ENCODE measurements at places on chromosomes 6 and 20.

GRCh38 chr20:63381781-63382431 is 20.8 kb upstream of the CHRNA4 start:
- DNase-seq = no peak

GRCh38 chr20:62489932-62490263 is 14.1 kb upstream of the GATA5 start:
- no peak for DNase-seq

GRCh38 chr6:144879436-144879835 is 594.3 kb downstream of the UTRN start:
- no peak for DNase-seq

- DNase-seq = no peak
Measured at GRCh38 chr6:111959766-111960165, 86.5 kb upstream of the FYN start.

DNA sequence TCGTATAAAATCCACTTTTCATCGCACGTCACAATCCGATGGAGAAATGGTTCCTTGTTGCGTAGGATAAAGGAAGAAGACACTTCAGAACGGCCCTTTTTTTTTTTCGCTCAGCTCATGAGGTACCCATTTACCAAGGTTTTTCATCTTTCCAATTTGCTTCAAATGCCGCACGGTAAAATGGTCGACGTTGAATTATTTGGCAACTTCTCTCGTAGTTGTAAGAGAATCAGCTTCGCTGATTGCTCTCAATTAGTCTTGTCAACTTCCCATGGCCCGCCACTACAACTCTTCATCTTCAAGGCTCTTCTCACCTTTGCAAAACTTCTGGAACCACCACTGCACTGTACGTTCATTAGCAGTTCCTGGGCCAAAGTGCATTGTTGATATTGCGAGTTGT is 28.8 kb downstream of the POM121L2 start:
- DNase-seq = no peak

DNA sequence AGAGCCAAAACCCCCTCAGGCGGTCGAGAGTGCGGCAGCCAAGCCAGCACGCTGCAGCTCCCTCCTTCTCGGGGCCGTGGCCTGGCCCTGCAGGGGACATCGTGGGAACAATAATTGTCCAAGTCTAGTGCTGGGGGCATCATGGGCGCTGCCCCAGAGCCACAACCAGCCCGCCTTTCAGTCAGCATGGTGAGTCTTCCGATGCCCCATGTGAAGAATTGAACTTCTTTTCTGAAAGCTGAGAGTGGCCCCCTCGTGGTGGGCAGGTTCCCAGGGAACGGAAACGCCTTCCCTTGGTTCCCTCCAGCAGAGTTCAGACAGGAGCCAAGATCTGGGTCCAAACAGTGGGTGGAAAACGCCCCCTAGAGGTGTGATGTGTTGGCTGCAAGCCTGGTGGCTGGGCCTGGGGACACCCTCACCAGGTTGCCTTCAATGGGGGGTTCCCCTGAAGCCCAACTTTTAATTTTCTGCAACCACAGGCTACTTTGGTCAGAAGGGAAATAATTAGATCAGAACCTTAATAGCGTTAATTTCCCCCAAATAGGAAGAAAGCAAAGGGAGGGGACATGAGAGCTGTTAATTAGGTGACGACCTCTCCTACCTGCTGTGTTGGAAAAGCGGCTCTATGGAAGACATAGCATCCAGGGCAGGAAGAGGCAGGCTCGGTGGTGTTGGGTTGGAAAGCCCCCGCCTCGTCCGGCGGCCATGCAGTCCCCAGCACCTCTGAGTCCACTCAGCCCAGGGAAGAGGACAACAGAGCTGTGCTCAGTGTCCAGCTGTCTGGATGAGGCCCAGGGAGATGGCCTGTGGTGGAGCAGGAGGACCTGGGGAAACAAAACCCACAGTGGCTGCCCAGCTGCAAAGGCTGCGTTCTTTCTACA is 4.7 kb upstream of the MRGBP start:
- peak; percentile 70 for DNase-seq

GRCh38 chr6:145783796-145784195 is 30.8 kb downstream of the FBXO30 start:
- no peak for DNase-seq

DNA sequence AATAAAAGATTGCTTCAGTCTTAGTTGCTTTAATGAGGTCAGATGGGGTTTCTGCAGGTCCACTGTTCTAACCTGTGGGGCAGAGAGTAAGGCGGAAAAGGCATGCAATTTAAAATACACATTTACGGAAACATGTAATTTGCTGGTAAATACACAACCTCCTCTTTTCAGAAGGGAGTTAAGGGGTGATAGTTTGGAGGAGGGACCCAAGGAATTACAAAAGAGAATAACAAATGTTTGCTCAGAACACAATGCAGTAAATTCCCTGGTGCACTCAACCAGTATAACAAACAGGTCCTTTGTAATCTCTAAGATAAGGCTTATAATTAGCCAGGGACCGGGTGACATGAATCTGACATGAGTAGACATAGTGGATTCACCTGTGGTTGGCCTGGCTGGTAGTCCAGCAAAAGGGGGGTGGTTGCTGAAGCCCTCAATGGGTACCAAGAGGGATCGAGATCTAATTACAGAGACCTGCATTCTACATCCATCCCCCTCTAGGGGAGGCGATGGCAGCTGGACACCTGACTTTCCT is 295.1 kb downstream of the PHACTR1 start:
- DNase-seq = no peak

Measured in AG09319 (cell line).